CD4-positive, alpha-beta T cell treated with Interleukin-6 at 100 ng/mL for 8 hours (primary cell): ENCODE measurements at places on chromosomes 1 and 21.

- DNase-seq, result peak; percentile 63
These were observed 280.5 kb upstream of the SGIP1 start for GRCh38 chr1:66253330-66253921.

DNA sequence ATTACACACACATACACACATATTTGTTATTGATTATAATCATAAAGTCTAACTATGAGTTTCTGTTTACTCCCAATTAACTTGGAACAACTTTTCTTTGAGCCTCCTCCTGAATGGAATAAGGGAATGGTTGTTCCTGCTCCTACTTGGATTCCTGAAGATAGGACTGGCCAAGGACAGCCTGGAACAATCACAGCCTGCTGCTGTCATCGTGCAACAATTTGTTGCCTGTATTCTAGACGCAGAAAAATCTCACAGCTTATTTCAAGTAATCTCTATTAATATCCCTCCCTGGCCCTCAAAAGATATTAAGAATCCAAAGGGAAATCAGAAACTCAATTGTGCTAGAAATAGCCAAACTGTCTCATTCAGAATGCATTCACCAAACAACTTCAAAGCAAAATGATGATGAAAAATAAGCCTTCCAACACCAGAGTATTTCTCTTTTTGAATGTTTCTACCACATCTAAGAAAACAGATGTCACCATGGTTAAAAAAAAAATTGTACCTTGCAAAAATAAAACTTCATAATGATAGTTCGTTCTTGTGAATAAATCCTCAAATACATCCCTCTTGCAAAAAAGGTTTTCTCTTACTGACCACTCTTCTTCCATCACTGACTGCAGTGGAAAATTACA lies 30.9 kb downstream of the RCAN1 start:
- no peak for DNase-seq

GRCh38 chr1:186871784-186872183 lies 43.0 kb downstream of the PLA2G4A start:
- DNase-seq, result no peak

DNA sequence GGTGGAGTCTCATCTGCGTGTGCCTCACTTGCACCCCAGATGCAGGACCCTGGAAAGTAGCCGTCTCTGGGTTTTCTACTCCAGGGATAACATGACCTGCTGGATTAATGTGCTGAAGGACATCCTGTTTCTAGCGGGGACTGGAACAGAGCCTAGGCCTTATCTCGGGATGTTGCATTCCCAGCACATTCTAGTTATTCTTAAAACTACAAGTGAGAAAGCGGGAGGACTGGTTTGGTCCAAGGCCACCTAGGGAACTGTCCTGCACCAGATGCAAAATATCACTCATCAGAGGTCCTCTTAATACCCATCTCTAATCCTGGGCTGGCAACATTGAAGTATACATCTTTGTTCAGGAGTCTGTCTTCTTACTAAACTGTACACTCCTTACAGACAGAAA lies 179.9 kb downstream of the ZC3H11B start:
- DNase-seq, result no peak

- peak; percentile 22 for DNase-seq
These were observed 868 bp downstream of the ZBTB40 start for GRCh38 chr1:22452481-22452957.

DNA sequence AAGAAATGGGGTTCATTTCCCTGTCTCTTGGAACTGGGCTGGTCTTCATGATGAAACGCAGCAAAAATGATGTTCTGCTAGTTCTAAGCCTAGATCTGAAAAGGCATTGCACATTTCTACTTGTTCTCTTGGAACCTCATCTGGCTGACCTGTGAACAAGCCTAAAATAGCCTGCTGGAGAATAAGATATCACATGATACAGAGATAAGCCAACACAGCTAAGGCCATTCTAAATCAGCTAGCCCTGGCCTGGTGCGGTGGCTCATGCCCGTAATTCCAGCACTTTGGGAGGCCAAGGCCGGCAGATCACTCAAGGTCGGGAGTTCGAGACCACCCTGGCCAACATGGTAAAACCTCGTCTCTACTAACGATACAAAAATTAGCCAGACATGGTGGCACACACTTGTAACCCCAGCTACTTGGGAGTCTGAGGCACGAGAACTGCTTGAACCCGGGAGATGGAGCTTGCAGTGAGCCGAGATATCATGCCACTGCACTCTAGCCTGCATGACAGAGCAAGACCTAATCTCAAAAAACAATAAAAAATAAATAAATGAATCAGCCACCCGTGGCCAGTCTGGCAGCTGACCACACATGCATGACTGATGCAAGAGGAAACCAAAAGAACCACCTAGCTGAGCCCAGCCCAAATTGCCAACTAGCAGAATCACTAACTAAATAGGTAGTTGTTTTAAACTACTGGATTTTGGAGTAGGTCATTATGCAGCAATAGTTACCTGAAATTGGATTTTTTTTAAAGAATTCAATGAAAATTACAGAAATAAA lies 18.0 kb downstream of the CD244 start:
- no peak for DNase-seq

DNA sequence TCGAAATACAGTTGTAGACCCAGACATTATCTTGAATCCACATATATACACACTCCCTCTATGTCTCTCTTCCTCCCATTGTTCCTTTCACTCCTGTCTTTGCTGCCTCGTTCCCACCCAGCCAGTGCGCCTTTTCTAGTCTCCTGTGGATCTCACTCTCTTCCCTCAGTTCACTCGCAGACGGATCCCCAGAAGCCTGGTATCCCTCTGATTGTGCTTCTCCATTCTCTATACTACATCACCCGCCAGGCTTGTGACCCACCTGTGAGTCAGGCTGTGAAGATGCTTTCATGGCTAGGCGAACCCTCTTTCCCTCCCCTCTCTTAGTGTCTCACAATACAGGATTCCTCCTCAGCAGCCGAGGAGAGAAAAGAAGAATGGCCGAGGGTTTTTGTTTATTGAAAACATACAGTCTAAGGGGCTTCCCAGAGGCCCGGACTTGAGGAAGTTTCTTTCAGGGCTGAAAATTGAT lies 1.5 kb downstream of the HCN3 start:
- DNase-seq, result no peak

DNA sequence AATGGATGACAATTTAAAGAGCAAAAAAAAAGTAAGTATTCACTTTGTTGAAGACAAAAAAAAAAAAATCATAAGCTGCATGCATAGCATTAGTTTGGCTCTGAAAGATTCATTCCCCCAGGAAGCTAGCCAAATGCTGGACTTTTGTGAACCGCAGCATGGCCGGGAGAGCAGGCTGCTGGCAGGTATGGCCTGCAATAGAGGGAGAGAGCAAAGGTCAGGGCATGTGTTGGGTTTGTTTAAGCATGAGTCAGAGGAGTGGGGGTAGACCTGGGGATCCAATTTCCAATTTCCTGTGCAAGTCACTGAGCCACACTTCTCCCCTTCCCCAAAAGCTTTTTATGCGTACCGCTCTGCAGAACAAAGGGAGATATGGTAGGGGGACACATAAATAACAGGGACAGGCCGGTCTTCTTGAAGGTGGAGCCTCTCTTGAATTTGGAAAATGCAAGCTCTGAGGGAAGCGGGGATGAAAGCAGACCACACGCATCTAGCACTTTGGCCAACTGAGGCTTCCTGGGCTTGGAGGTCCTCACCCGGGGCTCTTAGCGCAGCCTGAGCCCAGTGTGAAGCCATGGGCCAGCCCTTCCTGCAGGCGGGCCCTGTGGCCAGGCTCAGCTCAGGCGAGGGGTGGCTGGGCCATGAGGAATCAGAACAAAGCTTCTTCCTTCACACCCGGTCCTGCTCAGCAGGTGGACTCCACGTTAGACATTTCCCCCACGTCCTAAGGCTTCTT lies 171.1 kb downstream of the TOMM20 start:
- no peak for DNase-seq

- DNase-seq, result peak; percentile 17
These were observed 104.1 kb downstream of the KCNN3 start for GRCh38 chr1:154765970-154766369.

- DNase-seq, result no peak
These were observed 34.0 kb downstream of the MACF1 start for GRCh38 chr1:39238476-39238875.

DNA sequence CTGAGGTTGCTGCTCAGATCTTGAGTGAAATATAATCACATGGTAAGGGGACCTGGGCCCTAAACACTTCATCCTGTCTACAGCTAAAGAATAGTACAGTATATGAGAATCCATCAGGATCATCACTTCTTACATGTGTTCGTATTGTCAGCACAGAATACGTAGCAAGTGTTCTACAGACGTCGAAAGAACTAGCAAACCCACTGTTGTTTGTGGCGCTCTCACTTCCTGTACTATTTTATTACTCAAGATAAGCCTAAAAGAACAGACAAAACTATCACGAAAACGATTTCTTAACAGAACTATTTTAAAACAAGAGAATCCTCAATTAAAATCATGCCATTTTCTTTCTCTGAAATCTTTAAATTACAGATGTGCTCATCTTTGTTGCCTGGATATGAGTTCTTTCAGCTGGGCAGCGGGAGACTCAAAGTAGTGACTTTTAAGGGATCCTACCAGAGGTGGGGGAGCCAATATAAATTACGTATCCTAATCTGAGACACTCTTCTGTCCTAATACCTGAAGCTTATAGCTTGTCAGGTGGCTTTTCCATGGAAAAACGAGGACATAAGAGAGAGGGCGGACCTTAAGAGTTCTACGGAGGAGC lies 724 bp downstream of the ST7L start:
- DNase-seq, result peak; percentile 41

DNA sequence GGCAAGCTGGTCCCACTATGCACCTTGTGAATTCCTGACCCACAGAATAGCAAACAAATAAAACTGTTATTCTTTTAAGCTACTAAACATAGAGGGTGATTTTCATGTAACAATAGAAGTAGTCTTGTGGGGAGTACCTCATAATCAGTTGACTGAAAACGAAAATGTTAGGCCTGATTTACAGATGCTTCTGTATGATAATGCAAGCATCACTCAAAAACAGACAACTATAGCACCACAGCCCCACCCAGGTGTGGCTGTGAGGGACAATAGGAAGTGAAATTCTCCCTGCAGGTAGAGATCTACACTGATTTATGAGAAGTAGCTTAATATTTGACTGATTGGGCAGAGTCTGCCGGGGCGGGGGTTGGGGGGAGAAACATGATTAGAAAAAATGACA lies 26.5 kb upstream of the KRTAP19-8 start:
- DNase-seq, result no peak

DNA sequence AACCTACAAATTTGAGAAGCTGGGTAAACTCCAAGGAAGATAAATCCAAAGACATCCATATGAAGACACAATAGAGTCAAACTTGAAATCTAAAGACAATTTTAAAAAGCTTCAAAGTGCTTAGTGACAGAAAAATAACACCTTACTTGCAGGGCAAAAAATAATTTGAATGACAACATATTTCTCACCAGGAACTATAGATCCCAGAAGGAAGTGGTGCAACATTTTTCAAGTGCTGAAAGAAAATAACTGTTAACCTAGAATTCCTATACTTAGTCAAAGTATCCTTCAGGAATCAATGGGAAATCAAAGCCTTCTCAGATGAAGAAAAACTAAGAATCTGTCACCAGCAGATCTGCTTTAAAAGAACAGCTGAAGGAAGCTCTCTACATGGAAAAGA lies 184.4 kb downstream of the HLX start:
- DNase-seq, result no peak

- no peak for DNase-seq
These were observed 113.7 kb upstream of the DPYD start for GRCh38 chr1:98034505-98034904.

GRCh38 chr1:21904704-21905520 lies 32.2 kb downstream of the HSPG2 start:
- DNase-seq, result no peak

- no peak for DNase-seq
These were observed 45.5 kb downstream of the TGFB2 start for GRCh38 chr1:218390618-218391017.

DNA sequence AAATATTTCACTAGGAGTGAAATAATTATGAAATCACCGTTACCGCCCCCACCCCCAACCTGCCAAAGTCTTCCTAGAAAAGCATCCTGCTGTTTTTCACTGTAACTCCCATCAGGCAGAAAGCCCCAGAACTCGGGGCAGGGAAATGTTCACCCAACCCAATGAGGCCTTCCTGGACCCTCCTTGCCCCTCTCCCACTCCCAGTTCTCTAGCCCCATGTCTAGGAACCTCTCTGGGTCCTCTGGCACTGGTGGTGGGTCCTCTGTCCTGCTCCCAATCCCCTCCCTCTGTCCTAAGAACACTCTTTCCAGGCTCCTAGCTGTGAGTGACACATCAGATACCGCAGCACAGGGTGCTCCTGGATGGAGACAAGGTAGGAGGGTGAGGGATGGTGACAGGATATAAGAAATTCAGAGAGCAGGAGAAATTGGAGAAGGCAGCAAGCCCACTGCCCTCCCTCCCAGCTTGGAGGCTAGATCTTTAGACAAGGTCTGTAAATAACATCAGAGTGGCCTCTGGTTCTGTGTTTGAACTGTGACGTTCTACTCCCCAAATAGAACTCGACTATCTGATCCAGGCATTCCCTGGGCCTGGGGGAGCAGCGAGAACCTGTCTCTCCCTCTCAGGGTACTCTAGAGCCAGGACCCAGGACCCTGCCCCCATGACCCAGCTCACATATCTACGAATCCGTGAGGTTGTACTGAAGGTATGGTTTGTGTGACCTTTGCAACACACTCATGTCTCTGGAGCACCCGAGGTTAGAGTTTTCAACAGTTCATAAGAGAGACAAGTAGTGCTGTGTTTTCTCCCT lies 23.3 kb upstream of the BTG2 start:
- no peak for DNase-seq

DNA sequence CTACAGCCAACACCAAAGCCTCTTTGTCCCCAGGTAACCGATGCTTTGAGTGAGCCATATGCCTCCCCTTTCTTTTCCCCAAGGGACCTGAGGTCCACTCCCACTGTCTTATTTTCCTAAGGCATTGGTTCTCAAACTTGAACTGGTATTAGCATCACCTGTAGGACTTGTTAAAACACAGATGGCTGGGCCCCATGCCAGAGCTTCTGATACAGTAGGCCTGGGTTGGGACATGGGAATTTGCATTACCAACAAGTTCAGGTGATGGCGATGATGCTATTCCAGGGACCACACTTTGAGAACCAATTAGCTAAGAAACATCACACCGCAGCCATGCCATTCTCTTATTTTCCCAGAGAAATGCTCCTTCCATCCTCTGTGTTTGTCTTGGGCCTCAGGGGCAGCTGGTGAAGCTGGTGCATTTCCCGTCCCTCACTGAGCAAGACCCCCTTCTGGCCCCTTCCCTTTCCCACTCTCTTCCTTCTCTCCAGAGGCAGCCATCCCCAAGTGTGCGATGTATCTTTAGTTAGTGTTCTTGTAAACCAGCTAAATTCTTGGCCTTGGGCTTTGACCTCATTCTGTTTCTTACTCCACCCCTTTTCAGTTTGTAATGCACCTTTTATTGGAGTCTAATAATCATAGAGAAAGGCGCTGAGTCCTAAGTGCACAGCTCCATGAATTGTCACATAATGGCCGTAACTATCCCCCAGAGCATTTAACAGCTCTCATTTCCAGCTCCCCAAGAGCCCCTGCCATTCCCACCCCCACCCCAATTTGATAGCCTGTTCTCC lies 14.2 kb upstream of the TTC22 start:
- DNase-seq, result no peak

DNA sequence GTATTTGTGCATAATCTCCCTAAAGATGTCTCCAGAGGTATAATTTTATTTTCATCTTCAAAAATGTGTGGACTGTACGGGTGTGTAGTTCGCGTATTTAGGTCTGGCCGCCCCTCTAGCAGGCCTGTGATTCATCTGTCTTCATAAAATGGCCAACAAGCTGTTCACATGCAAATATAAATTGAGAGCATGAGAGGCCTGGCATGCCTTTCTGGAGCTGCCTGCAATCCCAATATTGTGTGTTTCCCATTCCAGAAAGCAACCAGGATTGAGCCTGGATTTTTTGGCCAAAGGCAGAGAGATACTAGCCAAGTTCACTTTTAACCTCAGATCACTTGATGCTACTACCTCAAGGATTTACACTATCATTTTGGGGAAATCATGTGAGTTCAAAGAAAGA lies 197.2 kb downstream of the NFIA start:
- DNase-seq, result no peak
